ENCODE measurements at places on chromosomes 11 and 22. TPM values are rescaled to one million over a fixed set of nuclear protein-coding genes. Genes with fewer than 3 reads are reported as not detected.

Gene HOATZ
- total RNA-seq: not detected

Gene BEST1
- not detected for total RNA-seq

Gene CDC42EP1
- 22.6 TPM for total RNA-seq

DNA sequence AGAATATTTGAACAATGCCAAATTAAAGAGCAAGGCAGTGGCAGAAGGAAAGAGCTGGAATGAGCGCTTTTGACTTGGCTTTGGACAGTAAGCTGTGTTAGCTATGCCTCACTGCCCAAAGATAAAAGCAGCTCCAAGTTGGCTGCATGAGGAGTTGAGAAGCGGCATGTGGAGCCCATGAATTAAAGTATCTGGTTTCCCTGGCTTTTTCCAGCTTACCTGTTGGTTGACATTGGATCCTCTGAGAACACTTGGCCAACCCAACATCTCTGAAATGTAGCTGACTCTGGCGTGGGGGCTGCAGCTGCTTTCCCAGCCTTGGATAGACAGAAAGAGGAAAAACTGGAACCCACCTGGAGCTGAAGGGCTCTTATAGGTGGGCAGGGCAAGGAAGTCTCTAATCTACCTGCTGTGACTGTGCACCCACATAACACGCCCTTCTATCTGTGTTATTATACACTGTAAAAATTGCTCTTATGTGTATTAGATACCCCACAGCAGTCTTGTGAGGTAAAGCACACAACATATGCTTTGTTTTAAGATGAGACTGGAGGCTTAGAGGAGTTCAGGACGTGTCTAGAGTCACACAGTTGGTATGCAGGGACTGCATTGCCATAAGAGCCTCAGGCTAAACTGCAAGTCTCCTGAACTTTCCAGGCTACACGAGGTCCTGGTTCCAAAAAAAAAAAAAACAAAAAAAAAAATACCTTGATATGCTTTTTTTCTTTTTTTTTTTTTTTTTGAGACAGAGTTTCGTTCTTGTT is 5.8 kb downstream of the UBASH3B start:
- no peak for DNase-seq

GRCh38 chr11:9664276-9665171 is 647 bp downstream of the SWAP70 start:
- DNase-seq: peak; percentile 66

GRCh38 chr11:83566950-83567349 is 280.8 kb upstream of the CCDC90B start:
- DNase-seq: no peak

DNA sequence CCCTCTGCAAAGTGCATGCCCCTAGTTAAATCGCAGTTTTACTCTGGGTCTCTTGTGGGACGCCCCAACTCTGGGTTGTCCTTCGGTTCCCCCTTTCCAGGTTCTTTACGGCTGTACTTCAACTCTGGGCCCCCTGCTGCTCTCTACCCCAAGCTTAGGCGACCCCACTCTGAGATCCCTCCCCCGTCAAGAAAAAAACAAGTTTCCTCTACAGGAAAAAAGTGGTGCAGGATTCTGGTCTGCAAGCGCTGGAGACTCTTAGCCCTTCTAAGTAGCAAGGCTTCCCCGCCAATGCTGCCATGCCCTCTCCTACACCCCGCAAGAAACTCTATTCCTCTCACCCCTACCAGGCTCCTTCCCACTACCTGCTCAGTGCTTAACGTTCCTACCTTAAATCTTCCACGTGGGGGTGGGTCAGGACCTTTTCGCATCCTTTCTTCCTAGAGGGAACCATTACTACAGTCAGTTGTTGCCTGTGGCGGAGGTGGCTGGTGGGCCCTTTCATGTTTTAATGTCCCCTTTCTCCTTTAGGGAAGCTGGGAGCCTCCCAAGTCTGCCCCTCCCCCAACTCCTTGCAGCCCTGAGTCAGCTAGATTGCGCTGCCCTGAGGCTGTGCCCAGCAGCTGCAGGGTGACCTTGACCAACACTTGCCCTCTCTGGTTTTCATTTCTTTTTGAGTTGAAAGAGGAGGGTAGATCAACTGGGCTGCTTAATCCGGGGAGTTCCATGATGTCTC is 1.4 kb downstream of the NEFH start:
- DNase-seq: no peak

Measured in dermis blood vessel endothelial cell (primary cell).